ENCODE measurements at places on chromosomes 4 and X.

GRCh38 chrX:65407157-65407626 lies 127.4 kb downstream of the LAS1L start:
- no peak for DNase-seq

GRCh38 chr4:174828845-174829701 lies at the start of gene GLRA3:
Gene GLRA3, minus strand, starts transcription at chr4:174829247. Its CDS starts 436 bp downstream, at chr4:174828811.
- DNase-seq: no peak

- no peak for DNase-seq
Measured at GRCh38 chr4:31999848-32000247, 1279.7 kb downstream of the PCDH7 start.

GRCh38 chr4:149630064-149630463 lies 185.6 kb downstream of the IQCM start:
- DNase-seq: no peak

- DNase-seq: no peak
Measured at GRCh38 chrX:74349387-74349786, 45.4 kb downstream of the ZCCHC13 start.

GRCh38 chr4:101846550-101846949 lies 56.0 kb downstream of the BANK1 start:
- no peak for DNase-seq

GRCh38 chr4:16505726-16506125 lies 279.5 kb upstream of the TAPT1 start:
- DNase-seq: no peak

- DNase-seq: no peak
Measured at GRCh38 chrX:69036674-69037573, 128.3 kb downstream of the PJA1 start.

GRCh38 chr4:8439914-8440491 lies 520 bp downstream of the ACOX3 start:
- no peak for DNase-seq

GRCh38 chrX:1518512-1518911 lies 18.5 kb downstream of the P2RY8 start:
- DNase-seq: no peak

Measured in stimulated activated CD8-positive, alpha-beta memory T cell treated with anti-CD3 and anti-CD28 coated beads, Interleukin-4, amount 100 ng/mL, for 4 hours (primary cell).